ENCODE measurements at places on chromosomes 2 and 18.

- DNase-seq: no peak
Observed at GRCh38 chr18:8765783-8766463, 60.6 kb downstream of the MTCL1 start.

GRCh38 chr2:160993654-160994061, 166.6 kb upstream of the TANK start:
- no peak for DNase-seq

- no peak for DNase-seq
Observed at GRCh38 chr2:19137433-19137832, 221.0 kb downstream of the OSR1 start.

GRCh38 chr2:161234627-161235026, 73.6 kb upstream of the PSMD14 start:
- no peak for DNase-seq

DNA sequence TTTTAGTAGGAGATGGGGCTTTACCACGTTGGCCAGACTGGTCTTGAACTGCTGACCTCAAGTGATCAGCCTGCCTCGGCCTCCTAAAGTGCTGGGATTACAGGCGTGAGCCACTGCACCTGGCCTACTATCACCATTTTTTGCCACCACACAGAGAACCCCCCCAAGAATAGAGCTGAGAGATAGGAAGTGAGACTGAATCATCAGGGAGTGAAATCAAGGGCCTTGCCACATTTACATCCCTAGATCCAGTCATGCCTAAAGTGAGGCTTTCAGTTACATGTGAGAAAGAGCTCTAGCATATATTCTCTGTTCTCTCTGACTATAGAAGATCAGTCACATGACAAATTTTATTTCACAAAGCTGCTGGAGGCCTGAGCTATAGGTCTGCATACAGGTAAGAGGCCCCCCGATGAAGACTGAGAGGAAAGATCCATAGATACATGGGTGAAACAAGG, 28.0 kb upstream of the KCMF1 start:
- DNase-seq: no peak

- no peak for DNase-seq
Observed at GRCh38 chr2:127675331-127676261, at the start of gene LIMS2. Gene LIMS2 (minus strand): TSS chr2:127675530. CDS start chr2:127675024, 506 bp downstream.

Data from KBM-7 (cell line).